ENCODE measurements at places on chromosomes 6 and 20.

DNA sequence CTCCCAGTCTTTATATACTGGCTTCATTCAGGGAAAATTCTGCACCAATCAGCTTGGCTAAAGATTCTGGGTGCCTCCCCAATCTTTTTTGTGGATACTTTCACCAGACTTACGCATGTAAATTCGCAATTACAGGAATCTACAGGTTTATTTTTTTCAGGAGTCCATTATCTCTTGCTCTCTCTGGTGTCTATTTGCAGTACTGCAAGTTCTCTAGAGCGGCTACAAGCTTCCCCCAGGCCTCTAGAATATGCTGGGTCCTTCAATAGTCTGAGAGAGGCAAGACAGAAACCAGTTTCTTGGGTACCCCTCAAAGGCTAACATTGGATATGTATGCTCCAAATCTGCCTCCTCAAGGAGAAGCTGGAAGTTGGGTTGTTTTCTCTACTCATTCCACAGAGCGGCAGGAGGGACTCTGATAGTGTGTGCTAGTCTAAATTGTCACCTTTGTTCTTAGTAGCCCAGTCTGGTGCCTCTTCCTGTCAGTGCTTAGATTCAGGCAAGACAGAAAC, 58.5 kb downstream of the SUN5 start:
- DNase-seq, result no peak

DNA sequence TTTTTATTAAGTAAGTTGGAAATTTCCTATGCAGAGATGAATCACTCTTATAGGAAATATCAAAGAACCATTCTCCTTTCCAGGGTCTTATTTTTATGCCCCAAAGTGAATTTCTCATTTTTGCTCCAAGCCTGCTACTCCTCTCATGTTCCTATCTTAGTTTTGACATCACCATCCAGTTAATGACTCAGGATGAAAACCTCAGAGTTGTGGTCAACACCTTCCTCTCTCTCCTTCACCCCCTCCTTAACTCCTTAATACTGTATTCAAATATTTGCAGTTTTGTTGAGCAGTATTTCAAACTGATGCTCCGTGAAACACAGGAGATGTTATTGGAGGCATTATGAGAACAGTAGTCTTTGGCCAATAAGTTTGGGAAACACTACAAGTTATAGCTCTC, 64.1 kb downstream of the NRN1 start:
- no peak for DNase-seq

DNA sequence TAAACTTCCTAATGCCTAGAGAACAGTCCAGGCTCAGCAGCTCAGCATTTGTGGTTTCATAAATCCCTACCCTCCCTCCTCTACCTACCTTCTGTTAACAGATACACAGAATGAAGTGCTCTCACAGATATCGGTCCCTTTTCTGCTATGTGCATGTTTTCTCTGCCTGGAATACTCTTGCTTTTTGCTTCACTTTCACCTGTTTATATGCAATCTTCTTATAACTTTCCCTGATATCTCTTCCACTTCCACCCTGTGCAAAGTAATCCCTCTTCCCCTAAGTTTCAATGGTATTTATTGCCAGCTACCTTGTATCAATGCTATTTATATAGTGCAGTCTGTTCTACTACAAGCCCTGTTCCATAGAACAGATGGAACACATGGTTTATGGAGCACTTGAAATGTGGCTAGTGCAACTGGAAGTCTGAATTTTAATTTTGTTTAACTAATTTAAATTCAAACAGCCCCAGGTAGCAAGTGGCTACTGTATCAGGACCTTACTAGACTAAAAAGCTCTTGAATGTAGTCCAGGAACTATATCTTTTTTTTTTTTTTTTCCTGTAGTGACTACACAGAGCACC, 3.1 kb upstream of the TAB2 start:
- no peak for DNase-seq

GRCh38 chr20:46120136-46120535, 2.0 kb downstream of the CD40 start:
- no peak for DNase-seq

- no peak for DNase-seq
These were observed 241.0 kb downstream of the DLL1 start for GRCh38 chr6:170049641-170050561.

- DNase-seq, result peak; percentile 94
These were observed 13.6 kb downstream of the ITPA start for GRCh38 chr20:3222635-3223600.

DNA sequence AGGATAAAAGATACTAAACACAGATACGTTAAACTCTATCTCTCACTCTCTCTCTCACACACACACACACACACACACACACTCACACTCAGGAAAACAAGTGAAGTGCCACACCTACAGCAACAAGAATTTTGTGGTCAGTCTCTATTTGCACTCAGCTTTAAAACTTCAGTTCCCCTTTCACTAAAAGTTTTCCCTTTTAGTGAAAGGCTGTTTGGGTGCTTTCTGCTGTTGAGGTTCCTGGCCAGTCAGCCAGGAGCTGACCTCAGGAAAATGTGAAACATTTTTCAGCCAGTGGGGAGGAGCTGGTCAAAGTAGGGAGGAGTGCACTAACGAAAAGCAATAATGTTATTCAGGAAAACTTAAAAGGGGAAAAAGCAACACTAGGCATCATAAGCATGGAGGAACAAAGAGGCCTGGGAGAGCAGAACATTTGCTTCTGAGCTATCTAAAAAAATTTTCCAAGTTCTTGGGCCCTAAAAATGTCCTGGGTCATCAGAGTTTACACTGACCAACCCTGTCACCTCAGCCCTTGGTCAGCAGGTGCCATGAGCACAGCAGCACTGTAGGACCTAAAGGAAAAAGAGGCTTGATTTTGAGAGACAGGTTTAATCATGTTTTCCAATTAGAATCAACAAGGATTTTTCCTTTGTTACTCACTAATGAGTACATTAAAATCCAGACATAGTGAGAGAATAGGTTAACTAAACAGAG, 30.7 kb upstream of the NT5E start:
- DNase-seq, result no peak

DNA sequence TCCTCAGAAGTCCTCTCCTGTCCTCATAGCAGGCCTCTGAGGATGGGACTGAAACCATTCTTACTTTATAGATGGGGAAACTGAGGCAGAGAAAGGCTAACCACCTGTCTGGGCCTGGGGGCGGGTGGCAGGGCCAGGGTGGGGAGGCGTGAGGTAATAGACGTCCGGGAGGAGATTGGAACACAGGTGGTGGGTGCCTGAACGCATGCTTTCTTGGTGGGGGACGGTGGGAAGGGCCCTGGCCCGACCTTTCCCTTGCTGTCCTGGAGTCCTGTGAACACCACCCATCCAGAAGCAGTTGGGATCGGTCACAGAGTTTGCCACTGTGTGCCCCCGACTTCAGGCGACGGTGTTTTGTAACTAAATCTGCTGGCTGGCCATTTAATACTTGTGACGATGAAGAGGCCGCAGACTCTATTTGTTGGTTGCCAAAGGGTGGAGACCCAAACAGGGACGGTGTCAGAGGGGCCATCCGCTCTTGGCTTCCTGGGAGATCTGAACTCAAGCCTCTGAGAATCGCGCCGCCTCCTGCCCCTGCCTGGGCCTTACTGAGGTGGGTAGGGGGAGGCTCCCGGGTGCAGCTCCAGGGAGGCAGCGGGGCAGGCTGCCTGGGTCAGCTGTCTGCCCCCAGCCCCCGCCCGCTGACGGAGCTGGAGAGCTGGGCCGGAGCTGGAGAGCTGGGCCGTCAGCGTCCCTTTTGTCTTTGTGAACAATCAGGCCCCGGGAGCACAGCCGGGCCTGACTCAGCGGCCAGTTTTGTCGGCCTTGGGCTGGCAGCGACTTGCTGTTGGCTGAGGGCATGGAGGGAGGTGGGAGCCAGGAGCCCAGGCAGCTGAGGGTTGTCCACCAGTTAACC, 4.1 kb downstream of the RBM38 start:
- DNase-seq, result peak; percentile 67

GRCh38 chr6:166397849-166398248, 15.1 kb upstream of the MPC1 start:
- no peak for DNase-seq

All from NCI-H774 (cell line).